ENCODE measurements at places on chromosomes 3 and 15. TPM values are rescaled to one million over a fixed set of nuclear protein-coding genes. Genes with fewer than 3 reads are reported as not detected.
A peak's percentile ranks its signal among the peaks of the same experiment; 100 is the strongest.

GRCh38 chr3:128051459-128051836 lies 789 bp upstream of the SEC61A1 start:
- DNase-seq: no peak

CCR8 gene
- not detected for total RNA-seq

SMCO1 gene
- under 0.01 TPM for total RNA-seq

- peak; percentile 28 for DNase-seq
These were observed 55.9 kb downstream of the IFT80 start for GRCh38 chr3:160343132-160343531.

GRCh38 chr3:105518806-105519418 lies 152.2 kb downstream of the ALCAM start:
- DNase-seq: peak; percentile 78

DNA sequence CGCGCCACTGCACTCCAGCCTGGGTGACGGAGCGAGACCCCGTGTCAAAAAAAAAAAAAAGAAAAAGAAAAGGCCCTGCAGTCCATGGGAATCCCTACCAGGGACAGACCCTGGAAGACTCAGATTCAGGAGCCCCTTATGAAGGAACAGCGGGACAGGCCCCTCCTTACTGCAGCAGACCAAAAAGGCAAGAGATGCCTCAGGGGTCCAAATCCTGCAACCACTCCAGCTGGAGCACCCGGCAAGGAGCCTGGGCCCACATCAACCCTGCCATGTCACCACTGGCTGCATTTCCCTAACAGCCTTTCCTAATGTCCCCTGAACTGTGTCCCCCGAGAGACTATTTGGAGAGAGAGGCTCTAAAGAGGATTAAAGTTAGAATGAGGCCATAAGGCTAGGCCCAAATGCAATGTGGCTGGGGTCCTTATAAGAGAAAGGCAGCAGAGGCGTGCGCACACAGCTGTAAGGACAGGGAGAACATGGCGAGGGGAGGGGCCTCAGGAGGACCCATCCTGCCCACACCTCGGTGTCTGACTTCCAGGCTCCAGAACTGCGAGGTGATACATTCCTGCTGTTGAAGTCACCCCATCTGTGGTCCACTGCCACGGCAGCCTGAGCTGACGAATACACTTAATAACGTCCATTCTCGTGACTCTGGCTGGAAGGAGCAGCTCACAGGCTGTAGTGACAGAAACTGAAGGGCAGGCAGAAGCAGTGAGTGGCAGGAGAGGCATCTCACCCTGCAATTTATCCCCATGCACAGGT lies 78.1 kb downstream of the ATP10A start:
- DNase-seq: no peak

LRRC31 gene
- not detected for total RNA-seq

GRCh38 chr3:173823911-173824460 lies 426.4 kb downstream of the NLGN1 start:
- no peak for DNase-seq

DNA sequence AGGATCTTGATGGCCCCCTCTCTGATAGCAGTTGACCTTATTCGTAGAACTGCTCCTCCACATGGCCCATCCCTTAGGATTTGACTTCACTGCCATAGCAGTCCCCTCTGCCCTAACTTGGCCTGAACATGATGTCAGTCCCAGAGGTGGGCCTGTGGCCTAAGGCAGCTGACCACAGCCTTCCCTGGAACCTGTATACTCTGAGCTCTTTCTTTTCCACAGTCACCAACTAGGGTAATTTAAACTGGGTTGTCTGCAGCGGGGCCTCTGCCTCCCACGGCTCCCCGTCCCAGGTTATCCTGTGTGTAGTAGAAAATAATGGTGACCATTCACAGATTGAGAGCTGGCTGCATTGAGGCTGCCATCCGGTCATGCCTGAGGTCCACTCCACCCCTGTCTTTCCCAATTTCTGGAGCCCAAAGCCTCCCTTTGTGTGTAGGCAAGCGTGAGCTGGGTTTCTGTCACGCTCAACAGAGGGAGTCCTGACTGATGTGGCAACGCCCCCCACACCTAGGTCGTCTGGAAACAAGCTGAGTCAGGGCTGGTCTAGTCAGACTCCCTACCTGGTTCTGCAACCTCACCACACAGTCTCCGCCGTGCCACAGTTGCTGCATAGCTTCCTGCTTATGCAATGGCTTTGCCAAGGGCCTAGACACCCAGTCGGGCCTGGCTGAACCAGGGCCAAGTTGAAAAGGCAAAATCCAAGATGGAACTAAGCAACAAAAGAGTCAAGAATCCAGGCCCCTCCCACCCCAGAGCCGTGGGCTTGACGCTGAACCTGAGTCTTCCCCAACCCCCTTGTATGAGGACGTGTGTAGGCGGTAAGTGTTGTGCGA lies 284.5 kb downstream of the XXYLT1 start:
- DNase-seq: no peak

Data from fibroblast of villous mesenchyme (primary cell).